ENCODE measurements at places on chromosomes 2 and 18. TPM values are rescaled to one million over a fixed set of nuclear protein-coding genes. Genes with fewer than 3 reads are reported as not detected.

ITPRIPL1 gene
- 32.8 TPM for total RNA-seq

ZBTB7C gene
- total RNA-seq, result not detected

PKDCC gene
- total RNA-seq, result not detected

NT5DC4 gene
- not detected for total RNA-seq

CCDC141 gene
- total RNA-seq, result 11.8 TPM

ERFE gene
- 0.42 TPM for total RNA-seq

OR6B2 gene
- not detected for total RNA-seq

ANKAR gene
- total RNA-seq, result 9.2 TPM

LINC00305 gene
- total RNA-seq, result not detected

FZD7 gene
- 0.82 TPM for total RNA-seq

SPEG gene
- 18.1 TPM for total RNA-seq

TEX44 gene
- total RNA-seq, result not detected

RAB31 gene
- 0.94 TPM for total RNA-seq

CPO gene
- total RNA-seq, result not detected

FKBP7 gene
- 1.8 TPM for total RNA-seq

PIKFYVE gene
- total RNA-seq, result 39.8 TPM

L3MBTL4 gene
- total RNA-seq, result 0.09 TPM
